ENCODE measurements at places on chromosomes 5 and 9. TPM values are rescaled to one million over a fixed set of nuclear protein-coding genes. Genes with fewer than 3 reads are reported as not detected.

- no peak for DNase-seq
Observed at GRCh38 chr9:69186841-69187611, 12.9 kb downstream of the TJP2 start.

The GLRA1 gene
- total RNA-seq: not detected

GRCh38 chr5:27377626-27378025 lies 339.2 kb upstream of the CDH9 start:
- no peak for DNase-seq

DNA sequence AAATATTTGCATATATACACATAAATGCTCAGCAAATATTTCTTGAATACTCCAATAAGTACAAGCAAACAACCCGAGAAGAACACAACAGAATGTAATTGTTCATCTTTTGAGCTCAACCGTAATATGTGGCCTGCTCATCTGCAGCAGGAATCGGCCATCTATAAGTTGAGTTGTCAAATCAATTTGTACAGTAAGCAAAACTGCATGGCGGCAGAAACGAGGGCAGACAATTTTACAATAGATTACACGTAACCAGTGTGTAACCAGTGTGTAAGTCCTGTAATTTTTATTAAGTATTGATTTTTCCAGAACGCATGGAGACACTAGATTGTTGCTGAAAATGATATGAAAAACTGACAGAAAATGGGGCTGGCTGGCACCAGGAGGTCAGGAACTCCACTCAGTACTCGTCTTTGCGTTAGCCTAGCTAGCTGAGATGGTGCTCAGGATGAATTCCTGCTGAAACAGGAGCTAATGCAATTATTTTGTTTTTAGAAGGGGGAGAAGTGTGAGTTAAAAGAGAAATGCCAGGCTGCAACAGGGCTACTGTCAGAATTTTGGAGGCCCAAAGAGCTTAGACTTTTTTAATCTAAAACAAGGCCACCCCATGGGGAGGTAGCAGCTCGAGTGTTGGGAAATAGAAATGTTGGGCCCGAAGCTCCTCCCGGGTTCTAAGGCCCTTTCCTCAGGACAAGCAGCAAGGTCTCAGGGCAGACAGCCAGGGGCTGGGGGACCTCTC lies 682 bp downstream of the DHX29 start:
- no peak for DNase-seq

The DMRT3 gene
- not detected for total RNA-seq

DNA sequence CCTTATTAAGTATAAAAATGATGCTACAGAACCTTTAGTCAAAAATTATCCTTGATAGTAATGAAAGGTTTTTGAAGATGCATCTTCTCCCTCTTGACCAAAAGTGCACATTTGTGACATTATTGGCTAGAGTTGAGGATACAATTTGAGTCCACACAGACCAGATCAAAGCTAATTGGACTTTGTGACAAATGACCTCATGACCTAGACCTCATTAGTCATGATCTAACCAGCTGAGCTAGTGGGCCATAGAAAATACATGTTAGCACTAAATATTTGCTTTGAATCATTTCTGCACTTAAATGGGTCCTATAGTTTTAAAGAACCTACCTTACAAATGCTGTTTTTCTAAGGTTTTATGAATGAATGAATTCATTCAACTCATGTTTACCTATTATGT lies 182.1 kb downstream of the RFX3 start:
- no peak for DNase-seq

DNA sequence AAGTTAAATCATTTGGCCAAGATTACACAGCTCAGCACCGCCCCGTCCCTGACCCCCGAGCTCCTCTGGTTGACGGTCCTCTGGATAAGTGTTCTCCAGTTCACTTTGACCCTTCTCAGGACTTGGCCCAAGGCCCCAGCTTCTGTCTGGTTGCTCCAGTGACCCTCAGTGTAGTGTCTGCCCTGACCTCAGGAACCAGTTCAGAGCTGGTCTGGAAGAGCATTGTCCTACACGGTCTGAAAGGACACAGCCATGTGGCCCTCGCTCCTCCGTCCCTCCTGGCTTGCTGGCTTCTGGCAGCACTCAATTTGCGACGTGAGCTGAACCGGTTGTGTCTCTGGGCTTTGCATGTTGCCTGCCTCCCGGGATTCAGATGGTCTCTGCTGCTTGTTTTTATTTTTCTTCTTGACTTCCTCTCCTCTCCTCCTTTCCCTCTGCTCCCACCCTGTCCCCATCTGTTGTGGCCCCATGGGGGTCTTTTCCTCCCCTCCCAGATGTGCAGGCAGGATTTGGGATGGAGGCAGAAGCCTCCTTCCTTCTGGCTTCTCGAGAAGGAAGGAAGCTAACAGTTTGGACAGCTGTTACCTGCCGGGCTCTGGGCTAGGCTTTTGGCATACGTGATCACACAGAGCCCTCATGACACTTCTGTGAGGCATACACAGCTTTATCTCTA lies 72.0 kb downstream of the PPARGC1B start:
- no peak for DNase-seq
